ENCODE measurements at places on chromosomes 11 and 22.

DNA sequence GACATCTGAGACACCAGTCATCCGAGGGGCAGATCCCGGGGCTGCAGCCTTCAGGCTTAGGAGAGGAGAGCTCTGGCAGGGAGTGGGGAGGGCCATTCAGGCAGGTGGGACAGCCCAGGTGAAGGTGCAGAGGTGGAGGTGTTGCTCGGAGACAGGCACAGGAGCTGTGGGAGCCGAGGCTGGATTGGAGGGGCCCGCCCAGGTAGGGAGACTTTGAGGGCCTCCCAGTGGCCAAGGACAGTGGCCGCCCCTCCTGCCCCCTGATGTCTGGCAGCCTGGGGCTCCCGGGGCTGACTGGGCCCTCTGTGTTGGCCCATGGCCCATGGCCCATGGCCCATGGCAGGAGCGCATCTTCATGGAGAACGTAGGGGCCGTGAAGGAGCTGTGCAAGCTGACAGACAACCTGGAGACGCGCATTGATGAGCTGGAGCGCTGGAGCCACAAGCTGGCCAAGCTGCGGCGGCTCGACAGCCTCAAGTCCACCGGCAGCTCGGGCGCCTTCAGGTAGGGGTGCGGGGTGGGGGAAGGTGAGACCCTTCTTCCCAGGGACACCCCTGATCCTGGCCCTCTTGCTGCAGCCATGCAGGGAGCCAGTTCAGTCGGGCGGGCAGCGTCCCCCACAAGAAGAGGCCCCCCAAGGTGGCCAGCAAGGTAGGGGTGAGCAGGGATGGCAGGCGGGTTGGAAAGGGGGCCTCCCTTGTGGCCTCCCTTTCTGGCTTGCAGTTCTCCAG lies 13.3 kb downstream of the TMEM258 start:
- no peak for DNase-seq

- no peak for DNase-seq
Measured at GRCh38 chr11:45042560-45042959, 91.9 kb upstream of the TP53I11 start.

DNA sequence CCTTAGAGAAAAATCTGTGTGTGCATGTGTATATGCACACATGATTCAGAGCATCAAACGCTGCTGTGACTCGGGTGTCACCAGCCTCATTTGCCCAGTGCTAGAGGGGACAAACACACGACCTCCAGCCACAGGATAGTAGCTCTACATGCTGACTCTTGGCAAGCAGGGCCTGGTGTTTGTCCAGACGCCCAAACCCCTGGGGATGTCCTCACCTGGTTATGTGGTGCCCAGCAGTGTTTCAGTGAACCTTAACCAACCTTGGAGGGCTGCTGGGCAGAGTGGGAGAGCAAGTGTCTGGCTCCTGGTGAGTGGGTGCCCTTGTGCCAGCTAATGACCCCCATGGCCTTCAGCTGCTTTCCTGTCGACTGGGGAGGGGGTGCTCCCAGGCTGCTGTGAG lies 26.7 kb downstream of the IGLL1 start:
- DNase-seq, result no peak

- DNase-seq, result no peak
Measured at GRCh38 chr11:95595541-95595940, 194.0 kb downstream of the FAM76B start.

DNA sequence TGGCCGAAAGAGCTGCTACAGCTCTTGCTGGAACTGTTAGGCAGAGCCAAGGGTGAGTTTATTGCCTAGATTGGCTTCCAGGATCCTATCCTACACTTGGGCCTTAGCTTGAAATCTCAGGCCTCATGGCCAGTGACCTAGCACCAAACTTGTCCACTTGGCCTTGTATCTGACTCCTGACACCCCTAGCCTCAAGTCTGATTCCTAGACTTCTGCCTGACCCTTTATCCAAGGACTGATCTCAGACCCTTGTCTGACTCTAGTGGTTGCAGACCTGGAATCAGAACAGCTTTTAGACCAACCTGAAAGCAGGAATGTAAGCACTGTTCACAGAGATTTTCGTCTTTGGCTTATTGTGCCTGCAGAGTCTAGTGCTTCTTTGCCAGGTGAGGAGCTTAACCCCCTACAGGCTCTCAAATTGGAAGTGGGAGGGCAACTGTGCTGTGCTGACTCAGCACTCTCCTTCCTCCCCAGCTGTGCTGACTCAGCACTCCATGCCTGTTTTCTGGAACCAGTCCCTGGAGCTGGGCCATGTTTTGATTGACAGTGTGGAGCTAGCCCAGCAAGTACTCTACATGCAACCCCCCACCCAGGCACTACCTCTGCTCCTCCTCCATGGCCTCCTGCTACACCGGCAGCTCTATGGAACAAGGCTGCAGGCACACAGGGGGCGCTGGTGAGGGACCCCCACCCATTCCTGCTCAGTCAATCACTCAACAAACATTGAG lies 35.1 kb downstream of the RRP8 start:
- no peak for DNase-seq

GRCh38 chr11:75022759-75023396 lies 34.1 kb downstream of the NEU3 start:
- DNase-seq, result peak; percentile 46

DNA sequence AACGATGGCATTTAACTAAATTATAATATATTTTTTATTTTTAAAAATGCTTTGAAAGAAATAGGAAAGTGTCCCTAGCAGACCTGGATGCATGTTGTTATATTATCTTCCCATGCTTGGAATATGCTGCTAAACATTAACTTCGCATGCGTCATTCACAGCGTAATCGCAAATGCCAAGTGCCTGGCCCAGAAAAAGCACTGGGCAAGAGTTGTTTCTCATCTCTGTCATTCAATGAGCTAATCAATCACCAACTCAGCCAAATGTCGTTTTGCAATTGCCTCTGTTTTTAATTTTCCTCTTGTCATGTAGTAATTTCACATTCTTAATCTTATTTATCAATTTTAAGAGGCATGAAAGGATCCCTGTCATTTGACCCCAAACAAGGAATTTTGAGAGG lies 1421.9 kb downstream of the BRD1 start:
- no peak for DNase-seq

DNA sequence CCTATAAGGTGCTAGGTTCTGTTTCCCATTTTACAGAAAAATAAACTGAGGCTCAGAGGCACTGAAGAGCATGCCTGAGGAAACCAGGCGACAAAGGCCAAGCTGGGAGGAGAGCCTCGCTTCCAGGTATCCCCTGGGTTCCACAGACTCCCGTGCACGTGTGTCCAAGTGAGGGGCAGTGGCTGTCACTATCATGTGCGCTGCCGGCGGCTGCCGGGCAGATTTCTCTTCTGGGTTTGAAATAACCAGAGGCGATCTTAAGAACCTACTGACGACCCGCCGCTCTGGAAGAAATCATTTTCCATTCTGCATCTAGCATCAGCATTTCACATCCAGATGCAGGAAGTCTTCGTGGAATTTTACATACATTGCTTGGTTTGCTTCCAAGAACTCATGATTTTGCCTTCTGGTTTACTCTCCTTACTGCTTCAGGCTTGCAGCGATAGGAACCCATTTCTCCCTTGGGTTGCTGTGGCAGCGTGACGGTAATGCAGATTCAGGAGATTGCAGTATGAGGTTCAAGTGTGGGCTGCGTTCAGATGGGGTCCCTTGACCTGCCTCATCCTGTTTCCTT lies 28.6 kb downstream of the ARHGAP8 start:
- no peak for DNase-seq

DNA sequence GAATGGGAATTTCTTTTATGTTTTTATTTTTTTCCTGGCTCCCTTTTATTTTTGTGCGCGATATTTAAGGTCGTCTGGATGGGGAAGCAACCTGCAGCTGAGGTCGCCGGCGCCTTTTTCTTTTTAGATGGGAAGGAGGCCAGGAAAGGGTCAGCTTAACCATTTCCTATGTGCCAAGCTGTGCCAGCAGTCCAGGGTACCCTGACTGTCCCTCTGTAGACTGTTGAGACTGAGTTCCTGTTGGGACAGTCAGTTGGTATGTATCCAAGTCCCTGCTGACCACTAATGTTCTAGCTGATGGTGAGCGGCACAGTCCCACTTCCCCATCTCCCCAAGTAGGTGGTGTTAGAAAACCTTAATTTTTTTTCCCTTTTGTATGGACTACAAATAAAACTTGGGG lies 10.5 kb downstream of the RBM14 start:
- no peak for DNase-seq

DNA sequence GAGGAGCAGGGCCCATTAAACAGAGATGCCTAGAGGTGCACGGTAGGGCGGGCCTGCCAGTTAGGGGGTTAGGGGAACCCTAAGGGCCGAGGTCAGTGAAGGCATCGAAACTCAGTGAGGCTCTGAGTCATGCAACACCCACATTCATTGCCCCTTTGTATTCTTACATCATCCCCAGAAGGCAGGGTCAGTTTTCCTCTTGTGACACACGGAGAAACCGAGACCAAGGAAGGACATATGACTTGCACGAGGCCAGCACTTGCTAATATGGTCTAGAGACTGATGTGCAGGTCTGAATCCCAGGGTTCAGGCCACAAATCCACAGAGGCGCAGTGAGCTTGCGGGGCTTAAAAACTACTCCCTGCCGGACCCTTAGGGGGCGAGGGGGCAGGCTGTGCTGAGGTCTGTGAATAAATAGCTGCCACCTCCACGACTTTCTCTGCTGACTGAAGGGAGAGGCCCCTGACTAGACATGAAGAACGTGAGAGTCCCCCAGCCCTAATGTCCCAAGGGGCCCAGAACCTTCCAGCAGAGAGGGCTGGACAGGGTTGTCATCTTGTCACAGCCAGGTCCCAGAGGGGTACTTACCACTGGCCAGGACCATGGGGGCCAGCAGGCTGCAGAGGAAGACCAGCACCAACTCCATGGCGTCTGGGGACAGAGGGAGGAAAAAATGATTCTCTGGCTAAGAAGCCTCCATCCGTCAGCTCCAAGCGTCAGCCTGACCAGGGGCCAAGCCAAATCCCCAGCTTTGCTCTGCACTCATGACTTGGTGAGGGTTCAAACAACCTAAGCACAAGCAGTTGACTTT lies 17.8 kb upstream of the FXYD2 start:
- DNase-seq, result no peak

DNA sequence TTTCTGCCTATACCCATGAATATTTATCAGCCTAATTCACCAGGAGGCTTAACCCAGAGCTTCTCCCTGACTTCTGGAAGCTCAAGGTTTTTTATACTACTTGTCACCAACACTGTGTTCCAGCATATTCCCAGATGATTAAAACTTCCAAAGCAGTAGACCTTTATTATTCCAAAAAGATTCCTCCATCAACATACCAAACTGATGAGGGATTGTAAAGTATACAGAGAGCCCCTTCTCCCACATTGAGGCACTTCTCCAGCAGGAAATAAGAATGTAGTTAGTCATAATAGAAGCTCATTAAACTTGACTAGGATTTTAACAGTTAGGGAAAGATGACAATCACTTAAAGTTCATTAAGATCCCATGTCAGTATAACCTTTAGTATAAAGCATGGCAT lies 51.4 kb upstream of the CEP126 start:
- no peak for DNase-seq
